ENCODE measurements at places on chromosomes 12 and 14.

- no peak for DNase-seq
Measured at GRCh38 chr12:130462558-130463274, 125.0 kb downstream of the PIWIL1 start.

DNA sequence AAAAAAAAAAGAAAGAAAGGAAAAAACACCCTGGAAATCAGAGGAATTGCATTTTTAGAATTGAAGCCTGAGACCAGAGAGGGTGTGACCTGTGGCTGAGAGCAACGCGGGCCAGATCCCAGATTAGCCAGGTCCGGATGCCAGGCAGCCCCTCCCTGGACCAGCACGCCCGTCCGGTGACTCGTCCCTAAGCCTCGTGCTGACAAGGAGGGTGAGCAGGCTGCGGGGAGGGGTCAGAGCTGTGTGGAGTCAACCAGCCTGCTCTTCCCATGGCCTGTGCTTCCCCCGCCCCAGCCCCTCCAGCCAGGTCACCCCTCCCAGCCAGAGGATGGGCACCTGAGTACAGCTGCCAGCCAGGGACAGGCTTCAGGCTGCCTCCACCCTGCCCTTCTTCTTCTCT is 4.2 kb upstream of the KLC1 start:
- DNase-seq, result no peak

DNA sequence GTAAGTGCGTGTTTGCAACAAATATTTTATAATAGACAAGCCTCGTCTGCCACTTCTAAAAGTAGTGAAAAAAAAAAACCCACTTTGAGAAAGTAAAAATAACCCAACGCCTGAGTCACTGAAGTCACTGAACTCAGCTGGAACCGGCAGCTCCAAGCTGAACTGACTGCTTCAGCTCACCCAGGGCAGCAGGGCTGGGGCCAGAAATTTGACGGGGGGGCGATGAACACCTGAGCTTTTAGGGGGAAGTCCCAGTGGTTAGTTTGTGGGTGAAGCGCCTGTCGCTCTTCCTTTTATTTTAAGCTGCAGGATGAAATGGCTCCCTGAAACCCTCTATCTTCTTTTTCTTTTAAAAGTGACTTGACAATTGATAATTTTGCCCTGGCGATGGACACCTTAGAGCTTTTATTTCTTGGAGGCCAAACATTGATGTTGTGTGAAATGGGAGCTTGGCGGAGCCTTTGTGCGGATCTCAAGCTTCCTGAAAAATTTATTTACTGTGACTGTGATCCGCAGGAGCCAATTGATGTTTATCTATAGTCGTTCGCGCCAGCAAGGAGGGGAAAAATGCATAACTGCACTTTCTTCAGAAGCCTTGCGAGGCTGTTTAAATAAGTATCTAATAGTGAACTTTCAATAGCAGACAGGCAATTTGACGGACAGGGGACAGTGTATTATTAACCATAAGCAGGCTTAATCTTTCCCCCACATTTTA is 173.2 kb upstream of the MYL2 start:
- DNase-seq, result no peak

DNA sequence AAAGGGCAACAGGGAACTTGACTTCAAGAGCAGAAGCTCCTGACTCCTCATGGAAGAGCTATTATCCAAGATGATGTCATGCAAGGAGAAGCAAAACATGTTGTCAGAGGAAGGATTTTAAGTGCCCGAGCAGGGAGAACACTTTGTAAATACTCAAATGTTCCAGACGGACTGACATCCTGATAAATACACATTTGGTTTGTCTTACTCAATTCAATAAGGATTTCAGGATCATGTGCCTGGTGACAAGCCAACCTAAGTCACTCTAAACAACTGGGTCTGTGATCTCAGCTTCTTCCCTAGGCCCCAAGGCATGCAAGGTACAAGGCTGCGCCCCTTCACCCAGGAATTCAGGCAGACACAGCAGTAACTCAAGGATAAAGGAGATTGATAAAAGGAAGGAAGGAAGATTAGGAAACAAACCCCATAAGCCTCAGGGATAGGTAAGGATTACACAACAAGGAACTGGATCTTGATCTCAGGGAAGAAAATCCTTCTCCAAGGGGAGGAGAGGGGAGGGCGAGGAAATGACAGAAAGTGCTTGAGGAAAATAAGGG is 26.8 kb upstream of the CEBPE start:
- DNase-seq, result no peak

DNA sequence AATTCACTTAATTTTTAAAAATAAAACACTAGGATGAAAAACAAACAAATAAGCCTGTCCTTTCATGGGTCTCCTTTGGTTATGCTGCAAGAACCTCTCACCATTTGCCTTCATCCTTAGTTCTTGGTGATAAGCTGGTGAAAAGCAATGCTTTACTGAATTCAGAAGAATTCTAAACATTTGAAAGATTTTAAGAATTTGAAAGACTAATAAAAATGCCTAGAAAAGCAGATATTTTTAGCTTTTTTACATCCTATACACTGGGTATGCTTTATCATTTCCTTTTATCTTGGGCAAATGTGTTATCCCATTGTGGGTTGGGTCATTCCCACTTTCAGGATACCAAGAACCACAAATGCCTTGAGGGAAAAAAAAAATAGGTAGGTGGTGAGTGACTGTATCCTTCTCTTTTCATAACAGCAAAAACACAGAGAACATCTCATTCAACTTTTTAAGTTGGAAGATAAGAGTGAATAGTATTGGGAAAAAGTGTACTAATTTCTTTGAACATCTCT is 197.1 kb upstream of the ABCD2 start:
- DNase-seq, result no peak

GRCh38 chr12:96172981-96173380 is 21.2 kb upstream of the ELK3 start:
- no peak for DNase-seq

- no peak for DNase-seq
Measured at GRCh38 chr12:25113651-25114050, 81.3 kb downstream of the DNAI7 start.

DNA sequence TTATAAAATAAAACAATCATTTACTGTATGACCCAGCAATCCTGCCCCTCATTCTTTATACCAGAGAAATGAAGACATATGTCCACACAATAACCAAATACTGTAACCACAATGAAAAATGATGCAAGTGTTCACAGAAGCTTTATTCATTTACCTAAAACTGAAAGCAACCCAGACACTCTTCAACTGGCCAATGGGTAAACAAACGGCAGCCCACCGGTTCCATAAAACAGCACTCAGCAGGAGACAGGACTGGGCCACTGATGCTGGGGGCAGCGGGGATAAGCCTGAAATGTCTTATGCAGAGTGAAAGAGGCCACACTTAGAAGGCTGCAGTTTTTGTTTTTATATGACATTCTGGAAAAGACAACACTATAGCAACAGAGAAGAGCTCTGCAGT is 15.1 kb downstream of the DDX51 start:
- no peak for DNase-seq

- DNase-seq, result no peak
Measured at GRCh38 chr14:104321088-104321801, 182.9 kb downstream of the KIF26A start.

DNA sequence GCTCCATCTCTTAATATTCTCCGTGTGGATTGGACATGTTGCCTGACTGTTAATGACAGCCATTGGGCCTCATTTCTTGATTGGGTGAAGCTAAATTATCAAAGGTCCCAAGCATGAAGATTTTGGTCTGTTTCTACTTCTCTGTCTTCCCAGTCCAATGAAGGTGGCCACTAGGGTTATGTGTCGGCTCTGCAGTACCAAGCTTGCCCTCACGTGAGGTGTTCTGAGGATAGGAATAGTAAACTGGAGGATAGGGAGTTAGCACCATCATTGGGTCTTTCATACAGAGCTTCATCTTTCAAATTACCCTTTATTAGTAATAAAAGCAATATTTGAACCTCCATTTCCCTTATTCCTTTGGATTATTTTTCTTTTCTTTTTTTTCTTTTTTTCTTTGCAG is 21.9 kb upstream of the BICD1 start:
- DNase-seq, result no peak

- no peak for DNase-seq
Measured at GRCh38 chr12:75699251-75699650, 187.8 kb upstream of the KRR1 start.

DNA sequence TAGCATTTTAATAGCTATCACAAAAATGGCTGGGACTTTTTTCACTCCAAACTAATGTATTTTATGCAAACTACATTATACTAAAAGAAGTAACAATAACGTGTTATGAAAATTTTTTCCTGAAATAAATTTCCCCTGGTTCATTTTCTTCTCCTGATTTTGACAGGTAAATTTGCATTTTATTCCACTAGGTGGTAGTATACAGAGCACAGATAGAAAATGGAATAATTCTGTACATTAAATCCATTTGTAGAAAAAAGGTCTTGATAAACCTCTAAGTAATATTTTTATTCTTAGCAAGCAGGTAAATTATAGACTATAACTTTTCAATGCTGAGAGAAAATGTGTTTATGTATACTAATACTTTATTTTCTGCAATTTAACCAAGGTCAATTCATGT is 96.5 kb downstream of the BCAT1 start:
- no peak for DNase-seq

DNA sequence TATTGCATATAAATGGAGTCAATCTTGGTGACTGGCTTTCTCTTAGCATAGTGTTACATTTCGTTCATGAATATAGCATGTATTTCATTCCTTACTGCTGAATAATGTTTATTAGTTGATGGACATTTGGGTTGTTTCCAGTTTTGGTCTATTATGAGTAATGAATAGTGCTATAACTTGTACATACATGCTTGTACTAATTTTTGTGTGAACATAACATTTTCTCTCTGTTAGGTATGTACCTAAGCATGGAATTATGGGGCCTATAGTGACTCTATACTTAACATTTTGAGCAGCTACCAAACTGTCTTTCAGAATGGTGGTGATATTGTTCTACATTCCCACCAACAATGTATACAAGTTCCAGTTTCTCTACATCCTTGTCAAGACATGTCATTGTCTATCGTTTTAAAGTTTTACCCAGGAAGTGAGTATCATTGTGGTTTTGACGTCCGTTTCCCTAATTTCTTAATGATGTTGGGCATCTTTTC is 23.1 kb downstream of the ATP2A2 start:
- no peak for DNase-seq

DNA sequence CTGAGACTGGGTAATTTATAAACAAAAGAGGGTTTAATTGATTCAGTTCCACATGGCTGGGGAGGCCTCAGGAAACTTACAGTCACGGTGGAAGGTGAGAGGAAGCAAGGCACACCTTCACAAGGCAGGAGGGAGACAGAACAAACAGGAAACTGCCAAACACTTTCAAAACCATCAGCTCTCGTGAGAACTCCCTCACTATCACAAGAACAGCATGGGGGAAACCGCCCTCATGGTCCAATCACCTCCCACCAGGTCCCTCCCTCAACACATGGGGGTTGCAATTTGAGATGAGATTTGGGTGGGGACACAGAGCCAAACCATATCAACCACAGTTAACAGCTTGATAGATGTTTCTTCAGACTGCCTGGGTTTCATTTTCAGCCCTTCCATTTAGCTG is 6.2 kb upstream of the GNPNAT1 start:
- DNase-seq, result no peak

DNA sequence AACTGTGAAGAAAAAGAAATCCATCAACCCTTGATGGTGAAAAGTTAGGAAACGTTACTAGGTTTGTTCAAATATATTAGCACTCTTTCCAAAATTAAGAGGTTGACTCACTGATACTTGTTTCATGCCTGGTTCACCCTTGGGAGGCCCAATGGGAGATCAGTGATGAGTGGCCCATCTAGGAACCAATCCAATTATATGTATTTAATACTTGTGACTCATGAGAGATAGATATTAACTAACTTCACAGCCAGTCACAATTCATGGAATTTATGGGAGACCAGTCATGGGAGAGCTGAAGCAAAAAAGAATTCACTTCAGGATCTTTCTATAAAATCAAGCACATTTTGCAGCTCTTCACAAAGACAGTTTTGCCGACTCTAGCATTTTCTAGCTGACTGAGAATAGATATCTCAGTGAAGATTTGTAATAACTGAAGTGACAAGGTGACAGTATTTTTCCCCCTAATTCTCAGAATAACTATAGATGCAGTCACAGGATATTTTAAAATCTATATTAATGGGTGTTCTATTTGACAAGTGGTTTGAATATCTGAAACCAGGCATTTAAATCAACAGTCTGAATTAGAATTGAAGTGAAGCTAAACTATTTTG is 230.2 kb downstream of the EPS8 start:
- DNase-seq, result no peak

DNA sequence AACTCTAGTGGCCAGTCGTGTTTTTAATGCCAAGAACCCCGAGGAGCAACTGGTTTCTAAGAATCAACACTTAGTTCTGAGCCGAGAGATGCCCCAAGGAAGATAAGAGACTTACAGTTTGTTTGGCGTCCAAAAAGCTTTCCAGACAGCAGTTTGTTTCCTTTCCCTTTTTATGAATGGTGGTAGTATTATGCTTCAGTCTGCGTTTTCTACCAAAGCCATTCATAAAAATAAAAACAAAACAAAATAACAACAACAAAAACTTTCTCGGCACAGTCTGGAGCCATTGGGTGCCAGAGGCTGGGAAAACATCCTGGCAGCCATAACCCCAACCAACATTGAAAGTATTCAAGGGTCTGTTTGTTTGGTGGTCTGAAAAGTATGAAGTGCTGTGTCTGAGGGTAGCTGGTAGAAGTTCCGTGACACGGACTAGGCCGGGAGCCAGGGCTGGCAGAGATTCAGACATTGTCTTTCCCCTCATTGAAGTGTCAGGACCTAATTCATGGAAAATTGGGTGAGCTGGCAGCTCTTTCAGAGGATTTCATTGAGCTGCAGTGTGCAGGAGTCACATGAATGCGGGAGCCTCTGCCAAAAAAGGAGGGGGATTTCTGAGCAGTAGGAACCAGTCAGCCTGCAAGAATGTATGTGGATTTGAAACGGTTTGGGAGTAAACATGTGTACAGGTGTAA is 124.2 kb downstream of the HMGA2 start:
- DNase-seq, result no peak

DNA sequence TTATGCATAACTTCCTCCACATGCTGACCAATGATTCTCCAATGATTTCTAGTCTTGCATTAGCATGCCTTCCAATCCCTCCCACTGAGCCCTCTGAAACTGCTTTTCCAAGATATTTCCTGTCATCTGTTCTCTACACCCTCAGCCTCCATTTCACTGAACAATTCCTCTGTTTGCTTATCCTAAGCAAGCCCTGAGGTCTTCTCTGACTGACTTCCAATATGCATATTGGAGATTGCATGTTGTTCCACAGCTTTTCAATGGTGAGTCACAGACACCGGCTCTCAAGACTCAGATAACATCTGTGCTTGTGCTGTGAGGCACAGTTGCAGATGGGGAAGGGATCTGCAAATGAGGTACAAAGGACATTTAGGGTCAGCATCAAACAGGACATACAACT is 141.0 kb downstream of the SLC16A7 start:
- no peak for DNase-seq
